ENCODE measurements at places on chromosomes 5 and 9. TPM values are rescaled to one million over a fixed set of nuclear protein-coding genes. Genes with fewer than 3 reads are reported as not detected.

SPINK14 gene
- total RNA-seq: not detected

SLC4A9 gene
- not detected for total RNA-seq

KLHL3 gene
- total RNA-seq: 20.7 TPM

SLC6A7 gene
- not detected for total RNA-seq

HTR1A gene
- not detected for total RNA-seq

DHFR gene
- total RNA-seq: 30.1 TPM

POLR1E gene
- 20.8 TPM for total RNA-seq

STKLD1 gene
- 0.33 TPM for total RNA-seq

C5orf58 gene
- not detected for total RNA-seq

INPP5E gene
- total RNA-seq: 15.3 TPM

KIF24 gene
- total RNA-seq: 3.7 TPM

HACD4 gene
- total RNA-seq: 0.19 TPM

All from vein endothelial cell (primary cell).